ENCODE measurements at places on chromosomes 3 and 15. TPM values are rescaled to one million over a fixed set of nuclear protein-coding genes. Genes with fewer than 3 reads are reported as not detected.

The LEKR1 gene
- 0.38 TPM for total RNA-seq

The GPR27 gene
- 0.81 TPM for total RNA-seq

The GOLGA6L4 gene
- 0.49 TPM for total RNA-seq

The FXR1 gene
- total RNA-seq, result 72.0 TPM

The BCL2A1 gene
- not detected for total RNA-seq

The RNF7 gene
- 71.4 TPM for total RNA-seq

The ANO10 gene
- total RNA-seq, result 18.6 TPM

The CHL1 gene
- total RNA-seq, result not detected

The SERPINI1 gene
- total RNA-seq, result 0.89 TPM

The CCK gene
- not detected for total RNA-seq

The RSL24D1 gene
- 43.2 TPM for total RNA-seq

The ISL2 gene
- 0.33 TPM for total RNA-seq

The RLBP1 gene
- total RNA-seq, result not detected

The CFAP100 gene
- total RNA-seq, result not detected

The LRRC31 gene
- total RNA-seq, result not detected

The COLQ gene
- 0.16 TPM for total RNA-seq

The ACY1 gene
- 50.8 TPM for total RNA-seq

The IMPG2 gene
- total RNA-seq, result 0.16 TPM

The BCHE gene
- total RNA-seq, result 1.1 TPM

The LDHAL6B gene
- total RNA-seq, result not detected

The PSTPIP1 gene
- total RNA-seq, result 0.25 TPM

The UBA7 gene
- 22.6 TPM for total RNA-seq

The SCN11A gene
- not detected for total RNA-seq

The SEMA5B gene
- not detected for total RNA-seq

The OIP5 gene
- total RNA-seq, result 27.9 TPM

The NOX5 gene
- total RNA-seq, result 0.16 TPM

The TM6SF1 gene
- total RNA-seq, result 1.4 TPM

The GPR87 gene
- total RNA-seq, result 0.51 TPM

All from mesangial cell (primary cell).